ENCODE measurements at places on chromosomes 6 and 20.

- DNase-seq: no peak
These were observed 8.5 kb upstream of the TUBB2A start for GRCh38 chr6:3165631-3166534.

DNA sequence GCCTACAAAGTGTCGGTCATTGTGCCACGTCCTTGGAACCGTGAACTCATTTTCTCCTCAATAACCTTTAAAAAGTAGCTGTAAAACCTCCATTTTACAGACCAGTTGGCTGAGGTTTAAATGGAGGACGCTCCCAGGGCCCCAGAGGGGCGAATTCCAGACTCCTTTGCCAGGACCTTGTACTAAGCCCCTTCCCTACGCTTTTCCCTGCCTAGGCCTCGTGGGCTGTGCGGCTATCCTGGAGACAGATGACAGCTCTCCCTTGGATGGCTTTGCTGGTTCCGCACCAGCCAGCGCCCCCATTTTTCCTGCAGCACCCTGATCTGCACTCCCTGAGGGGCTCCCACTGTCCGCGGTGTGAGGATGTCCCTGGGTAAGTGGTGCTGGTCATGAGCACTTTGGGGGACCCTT lies 12.1 kb upstream of the SNHG17 start:
- no peak for DNase-seq

DNA sequence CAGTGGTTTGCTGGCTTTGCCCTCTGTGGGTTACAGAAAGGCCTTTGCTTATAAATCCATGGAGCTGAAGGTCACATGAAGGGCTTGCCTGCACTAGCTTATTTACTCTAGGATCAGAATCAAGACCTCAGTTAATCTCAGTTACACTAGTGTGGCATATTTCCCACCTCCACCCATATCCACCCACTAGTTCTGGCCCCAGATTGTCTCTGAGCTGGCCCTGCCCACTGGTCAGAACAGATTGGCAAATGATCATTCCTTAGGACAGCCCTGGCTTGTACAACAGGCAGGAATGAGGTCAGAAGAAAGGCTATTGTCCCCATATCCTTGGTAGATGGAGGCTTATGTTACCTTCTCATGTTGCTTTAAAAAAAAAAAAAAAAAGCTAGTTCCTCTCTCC lies 33.3 kb upstream of the SASH1 start:
- DNase-seq: no peak

GRCh38 chr6:134707342-134708031 lies 242.4 kb downstream of the ALDH8A1 start:
- DNase-seq: no peak

- DNase-seq: no peak
These were observed 40.7 kb upstream of the TBX18 start for GRCh38 chr6:84805145-84805544.
